Stimulated activated effector memory CD8-positive, alpha-beta T cell treated with anti-CD3 and anti-CD28 coated beads, Interleukin-12 subunit alpha, Interleukin-12 subunit beta, amount 100 ng/mL, for 72 hours (primary cell): ENCODE measurements at places on chromosomes 6 and 20.

DNA sequence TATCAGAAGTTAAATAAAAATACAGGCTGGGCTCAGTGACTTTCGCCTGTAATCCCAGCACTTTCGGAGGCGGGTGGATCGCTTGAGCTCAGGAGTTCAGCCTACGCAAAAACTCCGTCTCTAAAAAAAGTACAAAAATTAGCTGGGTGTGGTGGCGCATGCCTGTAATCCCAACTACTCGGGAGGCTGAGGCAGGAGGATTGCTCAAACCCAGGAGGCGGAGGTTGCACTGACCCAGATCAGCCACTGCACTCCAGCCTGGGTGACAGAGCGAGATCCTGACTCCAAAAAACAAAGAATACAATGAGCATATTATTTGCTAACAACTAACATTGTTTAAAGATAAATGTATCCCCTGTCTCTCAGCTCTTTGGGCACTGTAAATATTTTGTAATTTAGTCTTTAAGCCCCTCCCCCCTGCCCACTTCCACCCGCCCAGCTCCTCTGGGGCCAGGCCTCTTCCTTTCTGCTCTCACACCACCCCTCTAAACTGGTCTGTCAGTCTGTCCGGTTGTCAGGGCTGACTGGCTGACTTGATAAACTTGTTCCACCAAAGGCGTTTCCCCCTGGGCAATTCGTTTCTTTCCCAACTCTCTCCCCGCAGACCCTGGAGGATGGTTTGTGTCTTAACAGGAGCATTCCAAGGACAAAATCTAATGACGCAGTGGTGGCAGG, 62.4 kb upstream of the QKI start:
- no peak for DNase-seq

GRCh38 chr6:150934380-150934779, 68.9 kb downstream of the MTHFD1L start:
- DNase-seq: no peak

DNA sequence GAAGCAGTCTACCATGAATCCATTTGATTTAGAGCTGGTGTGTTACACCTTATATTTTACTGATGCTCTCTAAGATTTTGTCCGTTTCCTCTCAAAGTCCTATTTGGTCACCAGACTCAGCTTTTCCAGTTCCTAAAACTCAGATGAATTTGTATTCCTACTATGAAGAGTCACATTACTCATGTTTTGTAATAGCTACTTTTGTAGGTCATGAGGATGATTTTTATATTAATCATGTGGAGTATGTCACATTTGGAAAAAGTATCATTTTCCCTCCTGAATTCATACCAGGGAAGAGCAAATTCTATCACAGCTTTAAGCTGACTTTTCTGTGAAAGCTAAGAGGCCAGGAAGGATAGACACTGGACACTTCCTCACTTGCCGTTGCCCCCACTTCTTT, 140.6 kb upstream of the SCGN start:
- DNase-seq: no peak

DNA sequence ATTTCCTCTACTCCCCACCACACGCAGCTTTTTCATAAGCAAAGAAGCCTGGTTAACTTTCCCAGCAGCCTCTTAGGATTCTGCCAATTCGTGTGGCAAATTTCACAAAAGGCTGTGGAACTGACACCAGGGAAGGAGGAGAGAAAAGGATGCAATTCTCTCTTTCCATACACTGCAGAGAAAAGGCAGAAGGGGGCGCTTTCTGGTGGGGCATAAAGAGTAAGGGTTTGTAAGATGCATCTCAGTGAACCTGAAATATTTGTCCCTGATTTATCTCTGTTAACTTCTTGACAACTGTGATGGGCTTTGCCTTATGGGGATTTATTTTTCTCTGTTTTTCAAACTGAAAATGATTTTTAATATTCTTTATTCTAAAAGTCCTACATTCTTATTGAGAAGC, 45.5 kb upstream of the GLP1R start:
- DNase-seq: no peak

GRCh38 chr6:108123946-108124345, 41.9 kb upstream of the NR2E1 start:
- no peak for DNase-seq

- DNase-seq: no peak
Observed at GRCh38 chr20:10863337-10864060, 189.7 kb upstream of the JAG1 start.

DNA sequence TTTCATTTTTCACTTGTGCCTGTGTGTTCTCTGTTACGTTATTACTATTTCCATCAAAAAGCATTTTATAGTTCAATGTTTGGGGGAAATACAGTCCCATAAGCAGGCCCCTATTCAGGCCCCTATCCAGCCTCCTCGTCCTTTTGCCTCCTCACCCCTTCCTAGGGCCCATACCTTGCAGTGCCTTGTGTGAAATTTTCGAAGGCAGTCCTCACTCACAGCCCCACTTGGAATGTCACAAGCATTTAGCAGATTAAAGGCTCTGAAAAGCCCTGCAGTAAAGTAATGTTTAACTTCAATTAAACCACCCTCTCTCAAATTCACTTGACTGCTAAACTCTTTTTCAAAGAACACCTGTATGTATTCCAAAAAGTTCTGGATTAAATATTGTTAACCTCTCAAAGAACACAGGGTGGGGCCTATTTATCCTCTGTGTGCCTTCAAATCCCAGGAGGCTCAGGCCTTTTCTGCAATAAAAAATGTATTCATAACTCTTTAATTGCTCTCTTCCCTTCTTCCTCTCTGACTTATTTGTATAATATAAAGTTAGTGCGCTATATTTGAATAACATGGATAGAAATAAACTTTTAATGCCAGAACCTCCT, 202.5 kb downstream of the FOXA2 start:
- DNase-seq: no peak
